ENCODE measurements at places on chromosomes 13 and 19.

GRCh38 chr13:112623051-112623711 is 35.2 kb upstream of the TUBGCP3 start:
- peak; percentile 13 for DNase-seq

DNA sequence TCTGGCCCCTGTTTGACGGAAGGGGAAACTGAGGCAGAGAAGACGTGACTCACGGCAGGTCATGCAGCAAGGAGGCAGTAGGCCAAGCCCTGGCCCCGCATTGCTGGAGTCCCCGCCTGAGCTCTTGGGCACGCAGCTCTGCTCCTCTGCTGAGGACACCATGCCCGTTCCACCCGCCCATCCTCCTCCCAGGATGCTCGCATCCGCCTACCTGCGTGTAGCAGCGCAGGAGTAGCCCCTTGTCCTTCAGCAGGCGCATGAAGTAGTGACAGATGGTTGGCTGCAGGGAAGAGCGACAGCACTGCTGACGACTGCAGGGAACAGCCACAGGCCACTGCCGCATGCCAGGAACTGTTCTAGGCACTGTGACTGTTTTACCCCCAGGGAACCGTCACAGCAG is 10.5 kb downstream of the SIRT2 start:
- DNase-seq: no peak

- DNase-seq: no peak
Measured at GRCh38 chr13:20141238-20142022, 19.4 kb downstream of the GJA3 start.

DNA sequence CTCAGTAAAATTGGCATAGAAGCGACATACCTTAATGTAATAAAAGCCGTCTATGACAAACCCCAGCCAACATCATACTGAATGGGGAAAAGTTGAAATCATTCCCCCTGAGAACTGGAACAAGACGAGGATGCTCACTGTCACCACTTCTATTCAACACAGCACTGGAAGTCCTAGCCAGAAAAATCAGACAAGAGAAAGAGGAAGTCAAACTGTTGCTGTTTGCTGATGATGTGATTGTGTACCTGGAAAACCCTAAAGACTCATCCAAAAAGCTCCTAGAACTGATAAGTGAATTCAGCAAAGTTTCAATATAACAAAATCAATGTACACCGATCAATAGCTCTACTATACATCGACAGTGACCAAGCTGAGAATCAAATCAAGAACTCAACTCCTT is 63.3 kb downstream of the TNFSF13B start:
- DNase-seq: no peak

GRCh38 chr19:51742789-51743188 is 8.9 kb downstream of the FPR1 start:
- DNase-seq: no peak

DNA sequence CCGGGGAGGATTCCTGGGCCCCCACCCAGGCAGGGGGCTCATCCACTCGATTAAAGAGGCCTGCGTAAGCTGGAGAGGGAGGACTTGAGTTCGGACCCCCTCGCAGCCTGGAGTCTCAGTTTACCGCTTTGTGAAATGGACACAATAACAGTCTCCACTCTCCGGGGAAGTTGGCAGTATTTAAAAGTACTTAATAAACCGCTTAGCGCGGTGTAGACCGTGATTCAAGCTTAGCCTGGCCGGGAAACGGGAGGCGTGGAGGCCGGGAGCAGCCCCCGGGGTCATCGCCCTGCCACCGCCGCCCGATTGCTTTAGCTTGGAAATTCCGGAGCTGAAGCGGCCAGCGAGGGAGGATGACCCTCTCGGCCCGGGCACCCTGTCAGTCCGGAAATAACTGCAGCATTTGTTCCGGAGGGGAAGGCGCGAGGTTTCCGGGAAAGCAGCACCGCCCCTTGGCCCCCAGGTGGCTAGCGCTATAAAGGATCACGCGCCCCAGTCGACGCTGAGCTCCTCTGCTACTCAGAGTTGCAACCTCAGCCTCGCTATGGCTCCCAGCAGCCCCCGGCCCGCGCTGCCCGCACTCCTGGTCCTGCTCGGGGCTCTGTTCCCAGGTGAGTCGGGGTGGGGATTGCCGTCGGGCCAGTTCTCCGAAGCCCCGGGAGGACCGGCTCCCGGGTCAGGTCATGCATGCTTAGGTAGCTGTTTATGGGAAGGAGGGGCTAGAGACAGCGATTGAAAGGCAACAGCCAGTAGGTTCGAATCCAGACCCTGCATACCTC is at the start of gene ICAM1:
ICAM1 (plus strand) TSS at position 505 of the 779 bp plus-strand sequence; CDS start at position 545, 40 bp downstream.
- no peak for DNase-seq

DNA sequence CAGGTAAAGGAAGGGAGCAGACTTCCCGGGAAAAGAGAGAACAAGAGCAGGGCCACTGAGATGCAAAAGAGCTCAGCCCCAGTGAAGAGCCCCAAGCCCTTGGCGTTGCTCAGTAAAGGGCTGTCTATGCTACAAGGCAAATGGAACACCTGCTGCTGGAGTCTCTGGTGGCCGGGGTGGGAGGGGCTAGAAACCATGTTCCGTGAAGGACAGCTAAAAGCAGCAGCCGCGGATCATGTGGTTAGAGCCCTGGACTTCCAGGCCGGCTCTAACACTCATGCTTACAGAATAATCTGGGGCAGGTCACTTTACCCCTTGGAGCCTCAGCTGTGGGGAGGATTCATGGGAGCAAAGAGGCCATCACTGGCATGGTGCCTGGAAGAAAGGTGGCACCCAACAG is 17.8 kb downstream of the POU2F2 start:
- DNase-seq: peak; percentile 78

DNA sequence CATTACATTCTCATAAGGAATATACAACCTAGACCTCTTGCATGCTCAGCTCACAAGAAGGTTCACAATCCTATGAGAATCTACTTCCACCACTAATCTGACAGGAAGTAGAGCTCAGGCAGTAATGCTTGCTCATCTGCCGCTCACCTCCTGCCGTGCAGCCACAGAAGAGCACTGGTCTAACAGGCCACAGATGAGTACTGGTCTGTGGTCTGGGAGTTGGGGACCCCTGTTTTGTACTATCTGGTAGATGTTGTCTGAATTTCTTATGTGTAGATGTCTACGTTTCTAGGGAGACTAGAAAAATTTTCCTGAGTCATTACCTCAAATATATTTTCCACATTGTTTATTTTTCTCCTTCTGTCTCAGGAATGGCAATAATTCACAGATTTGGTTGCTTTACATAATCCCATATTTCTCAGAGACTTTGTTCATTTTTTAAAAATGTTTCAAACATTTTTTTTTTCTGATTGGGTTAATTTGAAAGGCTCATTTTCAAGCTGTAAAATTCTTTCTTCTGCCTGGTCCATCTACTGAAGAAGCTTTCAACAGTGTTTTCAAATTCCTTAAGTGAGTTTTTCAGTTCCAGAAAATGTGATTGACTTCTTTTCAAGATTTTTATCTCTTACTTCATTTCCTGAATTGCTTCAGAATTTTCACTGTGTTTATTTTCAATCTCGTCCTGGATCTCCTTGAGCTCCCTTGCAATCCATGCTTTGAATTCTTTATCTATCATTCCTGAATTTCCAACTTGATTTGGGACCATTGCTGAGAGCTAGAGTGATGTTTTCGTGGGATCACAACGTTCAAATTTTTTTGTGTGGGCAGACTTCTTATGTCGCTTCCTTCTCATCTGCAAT is 1322.2 kb downstream of the PCDH9 start:
- DNase-seq: no peak

DNA sequence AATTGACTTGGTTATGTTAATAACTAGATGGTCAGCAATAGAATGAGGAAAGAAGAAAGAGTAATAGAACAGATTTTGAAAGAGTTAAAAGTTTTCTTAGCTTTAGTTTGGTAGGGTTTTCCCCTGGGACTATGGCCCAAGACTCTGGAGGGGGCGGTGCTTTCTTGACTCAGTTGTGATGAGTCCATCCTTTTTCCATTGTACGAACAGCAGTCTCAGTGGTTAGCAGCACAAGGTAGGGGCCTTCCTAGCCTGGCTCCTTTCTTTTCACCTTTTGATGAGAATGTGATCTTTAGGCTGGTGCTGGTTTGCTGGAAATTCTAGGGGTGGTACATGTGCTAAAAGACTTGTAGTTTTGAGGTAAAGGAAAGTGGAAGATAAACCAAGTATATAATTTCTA is 38.8 kb downstream of the ZNF506 start:
- no peak for DNase-seq

DNA sequence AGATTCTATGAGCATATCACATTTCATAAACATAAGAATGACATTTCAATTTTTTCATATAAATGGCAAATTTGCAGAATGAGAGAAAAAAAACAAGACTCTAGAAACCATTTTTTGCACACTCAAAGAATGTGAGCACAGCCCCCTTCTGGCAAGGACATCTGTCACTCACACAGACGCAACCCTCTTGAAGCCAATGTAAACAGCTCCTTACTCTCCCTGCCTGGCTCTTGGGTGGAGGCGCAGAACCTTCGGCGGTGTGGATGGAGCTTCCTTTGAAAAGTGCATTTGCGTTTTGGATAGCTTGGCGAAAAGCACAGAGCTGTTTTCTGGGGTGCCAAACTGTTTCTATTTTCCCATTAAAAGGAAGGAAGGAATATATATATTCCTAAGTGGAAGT is 367.6 kb upstream of the TSHZ3 start:
- DNase-seq: no peak

DNA sequence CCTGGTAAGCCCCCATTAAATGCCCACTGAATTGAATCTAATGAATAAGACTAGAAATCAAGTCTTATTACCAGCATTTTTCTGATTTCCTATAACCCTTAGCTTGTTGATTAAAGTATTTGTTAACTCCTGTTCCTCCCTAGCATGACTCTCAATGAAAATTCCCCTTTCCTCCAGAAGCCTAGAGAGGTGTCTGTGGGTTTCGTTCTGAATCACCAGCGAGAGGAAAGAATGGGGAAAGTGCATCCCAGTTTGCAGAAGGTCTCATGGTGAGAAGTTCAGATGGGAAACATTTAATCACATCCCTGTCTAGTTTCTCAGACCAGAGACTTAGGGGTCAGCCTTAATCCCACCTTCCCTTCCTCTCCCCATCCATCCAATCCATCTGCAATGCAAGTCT is 26.9 kb downstream of the POU2F2 start:
- DNase-seq: no peak

DNA sequence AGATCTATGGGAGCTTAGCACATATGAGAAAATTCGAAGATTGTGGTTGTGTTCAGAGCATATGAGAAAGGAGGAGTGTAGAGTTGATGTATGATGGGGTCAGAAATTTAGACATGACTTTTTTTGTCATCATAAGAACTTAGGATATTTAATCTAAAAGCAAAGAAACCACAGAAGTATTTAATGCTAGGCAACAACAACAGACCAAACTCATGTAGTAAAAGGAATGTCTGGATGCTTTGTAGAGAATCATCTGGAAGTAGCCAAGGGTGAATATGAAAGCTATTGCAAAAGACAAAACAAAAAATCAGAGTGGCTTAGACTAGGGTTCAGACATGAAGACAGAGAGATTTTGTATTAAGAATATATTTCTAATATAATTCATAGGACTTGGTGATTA is 190.3 kb downstream of the SLITRK1 start:
- no peak for DNase-seq

- DNase-seq: no peak
Measured at GRCh38 chr13:24035411-24035810, 125.1 kb upstream of the SPATA13 start.

DNA sequence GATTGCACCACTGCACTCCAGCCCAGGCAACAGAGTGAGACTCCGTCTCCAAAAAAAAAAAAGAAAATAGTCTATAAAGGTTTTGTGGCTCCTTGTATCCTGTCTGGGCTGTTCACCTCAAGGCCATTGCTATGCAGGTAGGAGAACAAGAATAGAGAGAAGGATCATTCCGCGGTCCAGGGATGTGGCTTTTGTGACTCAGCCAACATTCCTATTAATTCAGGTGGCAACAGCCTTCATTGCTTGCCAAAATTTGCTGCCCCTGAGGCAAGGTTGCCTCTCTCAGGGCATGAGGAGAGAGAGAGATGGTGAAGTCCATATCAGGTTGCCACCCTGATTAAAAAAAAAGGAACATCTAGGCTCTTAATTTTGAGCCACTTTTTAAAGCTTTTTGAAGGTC is 8.0 kb downstream of the ZNF551 start:
- DNase-seq: no peak

- DNase-seq: peak; percentile 2
Measured at GRCh38 chr13:62357887-62358645, 942.4 kb upstream of the PCDH20 start.

DNA sequence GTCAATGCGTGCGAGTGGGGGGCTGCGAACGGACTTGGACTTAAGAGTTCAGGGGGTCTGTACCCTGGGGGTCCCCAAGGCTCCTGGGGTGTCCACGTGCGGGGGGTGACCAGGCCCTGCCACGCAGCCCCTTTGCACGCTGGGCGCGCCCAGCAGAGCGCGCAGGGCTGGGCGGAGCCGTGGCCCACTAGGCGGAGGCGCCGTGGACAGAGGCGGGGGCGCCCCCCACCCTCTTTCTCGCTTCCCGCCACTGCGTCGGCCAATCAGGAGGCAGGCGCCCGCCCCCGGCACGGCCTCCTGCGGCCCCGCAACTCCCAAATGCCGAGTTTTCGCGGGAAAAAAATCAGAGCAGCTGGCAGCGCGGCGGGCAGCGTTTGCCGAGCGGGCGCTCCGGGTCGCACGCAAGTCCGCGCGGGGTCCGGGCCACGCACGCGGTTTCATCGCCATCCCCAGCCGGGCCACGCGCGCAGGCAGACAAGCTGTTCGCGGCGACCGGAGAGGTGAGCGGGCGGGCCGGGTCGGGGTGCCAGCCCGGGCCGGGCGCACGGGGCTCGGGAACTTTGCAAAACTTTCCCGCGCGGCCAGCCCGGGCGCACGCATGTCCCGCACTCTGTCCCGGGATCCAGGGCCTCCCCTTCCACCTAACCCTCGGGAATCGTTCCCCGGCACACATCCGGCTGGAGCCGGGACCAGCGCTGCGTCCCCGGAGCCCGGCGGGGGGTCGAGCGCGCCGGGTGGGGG is at the start of gene UHRF1:
UHRF1 (plus strand) TSS at position 346 of the 741 bp plus-strand sequence. CDS start 1,385 bp downstream, outside the sequence.
- DNase-seq: peak; percentile 50

GRCh38 chr19:28443361-28443760 is 769.6 kb downstream of the UQCRFS1 start:
- DNase-seq: no peak

GRCh38 chr13:77985866-77986636 is 67.4 kb upstream of the EDNRB start:
- no peak for DNase-seq

DNA sequence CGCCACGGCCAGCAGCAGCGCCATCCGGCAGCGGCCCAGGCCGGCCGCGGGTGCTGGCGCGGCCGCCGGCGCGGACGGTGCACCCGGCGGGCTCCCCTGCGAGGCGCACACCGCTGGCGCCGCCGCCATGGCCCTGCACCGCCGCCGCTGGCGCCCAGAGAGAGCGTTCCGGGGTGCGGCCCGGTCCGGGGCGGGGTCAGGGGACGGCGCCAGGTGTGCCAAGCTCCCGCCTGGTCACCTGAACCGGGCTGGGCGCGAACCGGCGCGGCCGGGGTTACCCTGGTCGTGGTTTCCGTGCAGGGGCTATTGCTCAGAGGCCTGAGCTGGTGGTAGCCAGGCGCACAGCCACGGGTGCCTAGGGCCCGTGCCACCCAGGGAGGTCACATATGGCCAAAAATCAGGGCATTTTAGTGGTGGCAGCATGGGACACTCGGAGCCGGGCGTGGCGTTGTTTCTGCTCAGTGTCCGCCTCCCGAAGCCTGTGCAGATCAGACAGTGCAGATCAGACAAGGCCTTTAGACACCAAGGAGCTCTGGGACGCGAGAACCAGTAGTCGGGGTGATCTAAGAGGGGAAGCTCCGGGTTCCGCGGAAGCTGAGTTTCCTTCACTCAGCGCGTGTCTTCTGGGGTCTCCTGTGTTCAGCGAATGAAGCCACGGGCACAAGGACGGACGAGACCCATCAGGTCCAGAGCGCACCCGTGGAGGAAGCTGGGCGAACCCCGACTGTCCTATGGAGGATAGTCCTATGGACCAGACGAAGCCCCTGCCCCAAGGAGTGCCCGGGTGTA is at the start of gene TMEM238:
TMEM238 (minus strand) TSS at position 162 of the 789 bp plus-strand sequence; CDS start at position 129, 33 bp downstream.
- DNase-seq: no peak

Measured in NCI-H2227 treated with DMSO at 0.1 percent for 48 hours (cell line).